ENCODE measurements at places on chromosomes 4 and X. TPM values are rescaled to one million over a fixed set of nuclear protein-coding genes. Genes with fewer than 3 reads are reported as not detected.

- no peak for DNase-seq
These were observed 20.5 kb upstream of the C4orf50 start for GRCh38 chr4:6038711-6039110.

DNA sequence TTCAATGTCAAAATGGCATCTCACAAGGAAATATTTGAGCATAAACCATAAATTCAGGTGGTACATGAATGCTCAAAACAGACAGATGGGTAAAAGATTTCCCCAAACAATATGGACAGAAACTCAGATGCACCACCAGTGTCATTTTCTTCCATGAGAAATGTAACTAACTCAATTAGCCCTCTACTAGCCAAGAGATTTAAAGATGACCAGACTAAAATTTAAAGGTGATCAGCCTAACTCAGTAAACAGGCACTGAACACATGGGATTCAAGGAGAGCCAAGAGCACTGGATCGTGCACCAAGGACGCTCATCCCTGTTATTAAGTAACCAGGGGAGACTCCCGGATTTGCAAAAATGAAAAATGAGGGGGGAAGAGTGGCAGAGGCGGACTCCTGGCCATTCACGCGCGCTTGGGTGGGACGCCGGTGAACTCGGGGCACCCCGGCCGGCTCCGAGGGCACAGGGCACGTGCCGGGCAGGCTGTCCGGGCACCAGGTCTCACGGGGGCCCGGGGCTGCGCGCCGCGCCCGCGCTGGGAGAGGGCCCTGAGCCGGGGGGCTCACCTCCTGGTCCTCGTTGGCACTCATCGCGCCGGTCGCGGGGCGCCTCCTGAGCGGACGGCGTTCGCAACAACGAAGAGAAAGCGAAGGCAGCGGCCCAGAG, 490 bp downstream of the RWDD4 start:
- peak; percentile 50 for DNase-seq

DNA sequence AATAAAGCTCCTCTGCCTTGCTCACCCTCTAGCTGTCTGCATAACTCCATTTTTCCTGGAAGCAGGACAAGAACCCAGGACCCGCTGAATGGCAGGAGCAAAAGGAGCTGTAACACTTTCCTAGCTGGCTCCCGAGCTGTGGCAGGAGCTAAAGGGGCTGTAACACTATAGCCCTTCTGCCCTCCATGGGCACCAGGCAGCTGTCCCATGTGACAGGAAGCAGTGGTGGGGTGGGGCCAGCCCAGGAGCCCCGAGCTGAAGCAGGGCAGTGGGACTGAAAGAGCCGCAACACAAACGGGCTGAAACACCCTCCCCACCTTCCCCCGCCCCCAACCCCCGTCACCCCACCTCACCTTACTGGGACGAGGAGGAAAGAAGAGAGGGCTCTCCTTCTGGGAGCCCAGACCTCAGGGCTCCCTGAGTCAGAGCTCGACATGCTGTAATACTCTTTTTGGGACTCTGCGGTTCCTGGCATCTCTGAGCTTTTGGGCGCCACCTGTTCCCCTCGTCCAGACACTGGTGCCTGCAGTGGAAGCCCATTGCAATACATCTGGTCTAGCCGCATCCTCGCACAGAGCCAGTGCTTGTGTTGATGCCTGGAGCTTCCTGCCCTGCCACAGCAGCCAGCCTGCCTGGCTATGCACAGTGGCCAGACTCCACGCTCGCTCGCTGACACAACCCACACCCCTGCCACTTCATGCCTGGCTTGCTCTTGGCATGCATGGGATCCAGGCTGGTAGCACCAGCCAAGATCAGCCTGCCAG, 39.4 kb downstream of the PPM1K start:
- DNase-seq = peak; percentile 56

GAGE12H gene
- total RNA-seq = not detected

RASL11B gene
- total RNA-seq = 4.1 TPM

GRCh38 chrX:68999931-69000330, 165.3 kb downstream of the PJA1 start:
- DNase-seq = no peak

GRCh38 chr4:55169352-55169961, 44.1 kb upstream of the KDR start:
- DNase-seq = no peak

DNA sequence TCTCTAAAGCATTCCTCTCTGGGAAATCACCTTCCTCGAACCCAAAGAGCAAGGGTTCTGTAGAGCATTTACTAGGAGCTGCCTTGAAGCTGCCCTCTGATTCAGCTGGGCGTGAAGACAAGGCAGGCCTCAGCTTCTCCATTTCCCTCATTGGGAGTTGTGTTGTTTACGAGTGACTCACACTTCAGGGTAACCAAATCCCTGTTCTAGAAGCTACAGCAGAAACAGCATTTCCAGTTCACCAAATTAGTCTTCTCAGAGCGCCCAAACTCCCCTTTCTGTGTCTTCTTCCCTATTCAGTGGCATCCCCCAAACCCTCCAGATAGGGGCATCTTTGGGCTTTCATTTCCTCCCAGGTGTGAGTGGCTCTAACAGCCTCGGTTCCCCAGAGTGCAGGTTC, 863 bp upstream of the XPNPEP2 start:
- DNase-seq = no peak

DNA sequence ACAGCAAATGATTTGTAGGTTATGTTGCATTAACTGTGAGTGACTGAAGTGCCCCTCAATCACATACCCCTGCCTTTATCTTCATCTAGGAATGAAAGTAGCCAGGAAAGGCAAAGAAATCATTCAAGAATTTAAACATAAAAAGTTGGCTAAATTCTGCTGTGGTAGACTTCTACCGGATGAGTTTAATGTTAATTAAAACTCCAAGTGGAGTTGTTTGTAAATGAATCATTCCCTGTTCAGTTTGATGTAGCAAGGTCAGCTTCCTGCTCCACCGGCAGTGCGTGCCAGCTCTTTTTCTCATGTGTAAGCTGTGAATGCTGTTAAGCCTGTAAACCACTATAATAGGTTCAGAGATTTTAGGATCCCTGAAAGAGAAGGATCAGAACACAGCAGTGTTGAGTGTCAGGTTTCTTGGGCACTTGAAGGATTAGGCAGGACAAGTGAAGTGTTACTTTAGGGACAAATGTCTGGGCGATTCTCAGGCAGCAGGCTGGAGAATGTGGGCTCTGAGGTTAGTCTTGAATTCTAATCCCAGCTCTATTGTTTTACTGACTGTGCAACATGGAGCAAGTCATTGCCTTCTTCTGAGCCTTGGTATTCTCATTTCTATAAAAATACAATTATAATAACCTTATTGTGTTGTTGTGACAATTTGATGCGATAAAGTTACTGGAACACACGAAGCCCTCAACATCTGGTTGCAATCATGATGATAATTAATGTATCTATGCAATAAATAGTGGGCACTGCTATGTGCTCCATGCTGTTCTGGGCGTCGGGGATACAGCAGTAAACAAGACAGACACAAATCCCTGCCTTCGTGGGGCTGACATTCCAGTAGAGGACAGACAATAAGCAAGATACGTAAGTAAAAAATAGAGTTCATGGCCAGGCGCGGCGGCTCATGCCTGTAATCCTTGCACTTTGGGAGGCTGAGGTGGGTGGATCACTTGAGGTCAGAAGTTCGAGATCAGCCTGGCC, 112.0 kb downstream of the SHROOM3 start:
- DNase-seq = no peak

DNA sequence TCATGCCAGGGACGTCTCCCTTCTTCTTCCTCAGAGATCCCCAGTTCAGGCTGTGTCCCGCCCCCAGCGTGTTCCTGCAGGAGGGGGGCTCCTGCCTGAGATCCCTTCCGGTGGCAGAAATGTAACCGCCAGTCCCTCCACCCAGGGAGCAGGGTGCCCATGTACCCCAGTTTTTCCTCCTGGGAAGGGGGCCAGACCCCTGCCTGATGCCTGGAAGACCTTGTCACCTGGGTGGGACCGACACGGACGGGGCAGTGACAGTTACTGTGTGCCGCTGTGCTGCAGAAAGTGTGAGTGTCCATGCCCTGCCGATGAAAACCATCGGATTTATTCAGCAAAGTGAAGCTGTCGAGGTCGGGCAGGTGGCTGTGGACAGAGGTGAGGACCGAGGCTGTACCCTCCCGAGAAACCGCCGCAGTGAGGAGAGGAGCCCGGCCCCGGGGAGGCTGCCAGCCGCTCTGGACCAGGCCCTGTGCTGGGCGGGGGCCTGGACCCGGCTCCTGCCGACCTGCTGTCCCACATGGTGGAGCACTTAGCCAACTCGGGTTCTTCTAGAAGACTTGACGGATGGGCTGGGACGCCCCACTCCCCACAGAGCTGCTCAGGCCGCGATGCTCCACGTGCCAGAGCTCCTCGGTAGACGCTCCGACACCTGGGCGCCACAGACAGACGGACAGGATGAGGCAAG, 36.7 kb upstream of the HMX1 start:
- DNase-seq = no peak

AMTN gene
- total RNA-seq = not detected
